ENCODE measurements at places on chromosomes 3 and 15. TPM values are rescaled to one million over a fixed set of nuclear protein-coding genes. Genes with fewer than 3 reads are reported as not detected.

LTK gene
- 0.77 TPM for polyA plus RNA-seq

PLD1 gene
- 2.6 TPM for polyA plus RNA-seq

GPR149 gene
- not detected for polyA plus RNA-seq

C3orf62 gene
- polyA plus RNA-seq, result 3.1 TPM

RBM15B gene
- polyA plus RNA-seq, result 16.2 TPM

DNA sequence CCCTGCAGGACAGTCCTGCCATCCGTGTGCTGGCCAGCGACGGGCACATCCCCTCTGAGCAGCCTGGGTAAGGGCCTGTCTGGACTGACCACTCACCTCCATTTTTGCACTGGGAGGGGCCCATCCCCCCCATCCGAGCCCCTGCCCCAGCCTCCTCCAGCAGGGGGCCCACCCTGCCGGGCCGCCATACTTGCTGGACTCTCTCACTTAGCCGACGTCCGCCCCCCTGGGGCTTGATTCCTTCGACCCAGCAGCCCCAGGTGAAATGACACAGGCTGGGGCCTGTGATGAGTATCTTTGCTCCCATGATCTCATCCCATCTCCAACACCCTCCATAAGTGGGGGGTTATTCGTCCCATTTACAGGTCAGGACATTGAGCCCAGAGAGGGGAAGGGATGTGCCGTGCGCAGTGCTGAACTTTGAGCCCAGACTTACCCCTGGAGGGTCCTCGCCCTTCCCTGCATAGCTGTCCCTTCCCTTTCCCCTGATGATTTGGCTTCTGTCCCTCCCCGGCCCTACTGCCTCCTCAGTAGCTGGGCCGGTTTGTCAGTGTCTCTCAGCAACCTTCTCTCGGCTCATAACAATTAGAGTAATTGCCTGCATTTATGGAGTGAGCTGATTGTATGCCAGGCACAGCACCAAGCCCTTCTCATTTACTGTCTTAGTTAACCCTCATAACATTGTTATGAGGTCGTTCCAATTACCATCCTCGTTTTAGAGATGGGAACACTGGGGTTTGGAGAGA is 4.2 kb downstream of the LMAN1L start:
- H3K27ac ChIP-seq, result no peak overlapping the region
- no peak for DNase-seq
- no peak overlapping the region for H3K4me3 ChIP-seq

DNA sequence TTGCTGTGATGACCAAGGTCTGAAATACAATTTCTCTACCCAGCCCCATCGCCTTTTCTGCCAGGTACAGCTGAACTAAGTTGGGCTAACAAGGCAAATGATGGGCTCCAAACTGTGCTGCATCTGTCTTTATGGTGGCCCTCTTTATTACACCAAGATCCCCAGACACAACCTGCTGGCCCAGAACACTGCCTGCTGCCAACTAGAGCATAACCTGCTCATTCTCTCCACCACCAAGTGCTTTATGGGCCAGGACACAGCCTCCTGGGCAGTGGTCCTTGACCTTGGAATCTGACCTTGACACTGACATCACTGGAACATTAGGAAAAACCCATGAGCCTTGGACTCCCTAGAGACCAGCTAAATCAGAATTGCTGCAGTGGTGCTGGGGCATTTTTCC is 3.3 kb downstream of the LINS1 start:
- H3K27me3 ChIP-seq, result no peaks in the 10 kb centered on the region

GRCh38 chr3:70871909-70872656 is 559.6 kb upstream of the MDFIC2 start:
- H3K4me3 ChIP-seq, result no peak overlapping the region
- peak; percentile 93 for DNase-seq
- H3K36me3 ChIP-seq, result no peaks in the 10 kb centered on the region
- H3K27me3 ChIP-seq, result no peaks in the 10 kb centered on the region
- peak overlapping the region; percentile 81 for H3K27ac ChIP-seq
- H3K4me1 ChIP-seq, result peaks cover 10% of the 10 kb centered on the region

DNA sequence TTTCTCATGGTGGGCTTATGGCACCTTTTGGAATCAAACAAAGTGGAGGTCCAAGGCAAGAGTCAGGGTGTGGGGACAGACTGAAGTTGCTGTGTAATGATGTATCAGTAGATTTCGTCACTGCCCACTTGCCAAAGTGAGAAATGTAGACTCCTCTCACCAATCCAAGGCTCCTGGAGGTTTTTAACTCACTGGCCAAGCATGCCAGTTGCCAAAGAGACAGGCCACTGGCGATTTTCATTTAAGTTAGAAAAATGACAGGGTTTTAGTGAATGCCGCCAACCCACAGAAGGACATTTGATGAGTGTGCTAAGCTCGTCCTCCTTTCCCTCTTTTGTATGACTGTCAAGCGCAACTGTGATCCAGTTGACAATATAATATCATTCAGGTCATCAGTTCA is 209.2 kb downstream of the FEZF2 start:
- H3K27ac ChIP-seq, result no peak overlapping the region
- H3K36me3 ChIP-seq, result peaks cover 2% of the 10 kb centered on the region
- no peaks in the 10 kb centered on the region for H3K27me3 ChIP-seq
- no peak for DNase-seq
- H3K4me3 ChIP-seq, result no peak overlapping the region

GRCh38 chr3:118765636-118766305 is 268.9 kb downstream of the IGSF11 start:
- H3K4me1 ChIP-seq, result no peaks in the 10 kb centered on the region
- H3K27me3 ChIP-seq, result no peaks in the 10 kb centered on the region
- H3K4me3 ChIP-seq, result no peak overlapping the region

GRCh38 chr3:124492824-124493223 is 237.4 kb upstream of the UMPS start:
- no peaks in the 10 kb centered on the region for H3K36me3 ChIP-seq
- peak; percentile 55 for DNase-seq
- H3K4me3 ChIP-seq, result no peak overlapping the region
- H3K4me1 ChIP-seq, result no peaks in the 10 kb centered on the region
- H3K27ac ChIP-seq, result no peak overlapping the region

GRCh38 chr3:116270056-116270455 is 175.2 kb downstream of the LSAMP start:
- no peak overlapping the region for H3K4me3 ChIP-seq
- H3K36me3 ChIP-seq, result no peaks in the 10 kb centered on the region
- H3K27me3 ChIP-seq, result no peaks in the 10 kb centered on the region
- peak; percentile 22 for DNase-seq
- H3K27ac ChIP-seq, result no peak overlapping the region
- no peaks in the 10 kb centered on the region for H3K4me1 ChIP-seq

- no peaks in the 10 kb centered on the region for H3K27me3 ChIP-seq
- no peaks in the 10 kb centered on the region for H3K36me3 ChIP-seq
- no peak overlapping the region for H3K27ac ChIP-seq
Measured at GRCh38 chr15:77525400-77525811, 104.7 kb downstream of the HMG20A start.

DNA sequence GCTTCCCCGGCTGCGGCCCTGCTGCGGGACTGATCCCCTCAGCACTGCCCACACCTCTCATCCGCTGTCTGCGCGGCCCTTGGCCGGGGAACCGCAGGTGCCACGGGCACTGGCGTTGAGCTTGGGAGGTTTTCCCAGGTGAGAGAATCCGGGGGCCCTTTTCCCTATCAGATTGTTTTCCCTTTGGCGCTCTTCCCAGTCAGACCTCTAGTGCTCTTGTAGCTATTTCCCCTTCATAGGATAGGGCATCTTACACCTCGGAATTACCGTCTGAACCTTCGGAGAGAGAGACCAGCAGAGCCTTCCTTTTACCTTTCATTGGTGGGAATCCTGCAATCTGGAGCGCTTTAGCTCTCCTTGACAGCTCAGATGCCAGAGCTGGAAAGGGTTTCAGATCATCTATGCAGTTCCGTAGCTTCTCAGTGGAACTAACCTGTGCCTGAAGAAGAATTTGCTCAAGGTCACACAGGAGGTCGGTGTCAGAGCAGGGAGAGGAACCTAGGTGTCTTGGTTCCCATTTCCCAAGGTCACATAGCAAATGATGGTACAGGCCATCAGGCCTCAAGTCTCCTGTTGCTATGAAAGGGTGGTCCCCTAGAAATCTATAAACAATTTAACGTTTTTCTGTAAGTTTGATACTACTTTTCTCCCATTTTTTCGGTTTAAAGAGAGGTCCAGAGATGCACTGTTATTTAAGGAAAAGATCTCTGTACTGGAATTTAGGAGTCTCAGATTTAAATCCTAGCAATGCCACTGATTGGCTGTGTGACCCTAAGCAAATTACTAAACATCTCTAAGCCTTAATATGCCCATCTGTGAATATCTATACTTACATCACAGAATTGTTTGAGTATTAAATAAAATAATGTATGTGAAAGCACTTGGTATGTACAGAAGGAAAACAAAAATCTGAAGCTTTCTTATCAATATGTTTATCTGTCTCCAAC is 916 bp downstream of the IDH3A start:
- H3K27me3 ChIP-seq, result no peaks in the 10 kb centered on the region
- H3K27ac ChIP-seq, result peak overlapping the region; percentile 9
- DNase-seq, result no peak
- peaks cover 5% of the 10 kb centered on the region for H3K4me1 ChIP-seq
- H3K4me3 ChIP-seq, result peak overlapping the region; percentile 57
- peaks cover 1% of the 10 kb centered on the region for H3K36me3 ChIP-seq

GRCh38 chr15:29311696-29312095 is 42.1 kb upstream of the NSMCE3 start:
- no peak overlapping the region for H3K4me3 ChIP-seq
- H3K27me3 ChIP-seq, result no peaks in the 10 kb centered on the region
- H3K36me3 ChIP-seq, result no peaks in the 10 kb centered on the region
- no peak overlapping the region for H3K27ac ChIP-seq
- no peaks in the 10 kb centered on the region for H3K4me1 ChIP-seq

GRCh38 chr15:33155691-33156420 is 38.7 kb downstream of the FMN1 start:
- peaks cover 22% of the 10 kb centered on the region for H3K27me3 ChIP-seq
- H3K4me1 ChIP-seq, result 0 out of 2 replicates have a peak, but pooled peaks cover 2% of the 10 kb centered on the region
- no peak for DNase-seq
- no peak overlapping the region for H3K27ac ChIP-seq
- no peaks in the 10 kb centered on the region for H3K36me3 ChIP-seq
- no peak overlapping the region for H3K4me3 ChIP-seq

DNA sequence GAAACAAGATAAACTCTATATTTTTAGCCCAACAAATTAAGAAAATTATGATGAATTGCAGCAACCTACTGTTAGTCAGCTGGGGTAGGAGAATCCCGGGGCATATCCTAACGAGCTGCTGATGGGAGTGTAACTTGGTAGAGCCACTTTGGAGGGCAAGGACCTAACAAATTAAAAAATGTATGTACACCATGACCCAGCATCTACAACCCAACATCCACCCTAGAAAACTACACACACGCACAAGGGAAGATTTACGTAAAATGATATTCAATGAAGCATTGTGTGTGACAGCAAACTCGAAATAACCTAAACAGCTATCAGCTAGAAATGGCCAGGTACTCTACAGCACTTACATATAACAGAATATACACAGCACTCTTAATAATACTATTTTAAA is 1.9 kb downstream of the BCL2A1 start:
- H3K4me1 ChIP-seq, result peaks cover 4% of the 10 kb centered on the region
- no peak overlapping the region for H3K27ac ChIP-seq
- no peak for DNase-seq
- H3K27me3 ChIP-seq, result no peaks in the 10 kb centered on the region
- no peak overlapping the region for H3K4me3 ChIP-seq

DNA sequence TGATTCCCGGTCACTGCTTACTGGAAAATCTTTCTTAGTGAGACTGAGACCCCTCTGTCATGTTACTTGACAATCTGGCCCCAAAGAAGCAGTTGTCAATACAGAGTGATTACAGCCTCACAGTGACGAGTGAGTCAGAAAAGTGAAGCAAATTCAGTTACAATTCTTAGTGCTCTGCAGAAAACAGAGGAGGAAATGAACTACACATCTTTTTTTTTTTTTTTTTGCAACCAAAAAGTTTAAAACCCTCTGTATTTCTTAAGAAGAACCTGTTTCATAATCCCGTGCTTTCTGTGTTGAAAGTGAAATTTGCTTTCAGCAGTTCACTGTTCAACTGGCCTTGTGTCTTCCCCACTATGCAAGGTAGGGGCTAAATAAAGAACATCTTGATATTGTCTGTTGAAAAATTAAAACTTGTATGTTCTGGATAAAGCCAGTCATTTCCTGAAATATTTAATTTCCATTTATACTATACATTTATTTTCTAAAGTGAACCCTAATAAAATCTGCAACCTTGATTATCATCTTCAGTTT is 1.9 kb downstream of the AQP9 start:
- no peaks in the 10 kb centered on the region for H3K27me3 ChIP-seq
- no peak overlapping the region for H3K27ac ChIP-seq
- H3K4me1 ChIP-seq, result no peaks in the 10 kb centered on the region

- no peak for DNase-seq
- no peak overlapping the region for H3K4me3 ChIP-seq
- no peaks in the 10 kb centered on the region for H3K36me3 ChIP-seq
- no peak overlapping the region for H3K27ac ChIP-seq
Measured at GRCh38 chr3:146966124-146966523, 361.0 kb upstream of the PLSCR5 start.

DNA sequence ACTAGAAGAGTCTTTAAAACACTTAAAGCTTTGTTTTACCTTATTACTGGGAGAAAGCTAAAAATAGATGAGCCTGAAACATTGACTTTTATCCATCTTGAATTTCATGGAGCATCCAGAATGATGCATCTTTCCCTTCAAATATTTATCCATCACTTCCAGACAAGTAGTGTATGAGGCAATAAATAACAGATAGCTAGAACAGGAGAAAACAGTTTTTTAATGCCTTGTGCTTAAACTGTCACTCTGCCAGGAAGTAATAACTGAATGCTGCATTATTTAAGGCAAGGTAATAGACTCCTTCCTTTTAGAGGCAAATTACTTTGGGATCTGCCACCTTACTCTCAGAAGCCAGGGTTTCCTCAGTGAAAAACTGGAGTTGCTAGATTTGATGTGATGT is 225.8 kb upstream of the NAALADL2 start:
- no peak overlapping the region for H3K4me3 ChIP-seq
- DNase-seq, result no peak
- no peaks in the 10 kb centered on the region for H3K36me3 ChIP-seq
- no peak overlapping the region for H3K27ac ChIP-seq
- H3K27me3 ChIP-seq, result no peaks in the 10 kb centered on the region

DNA sequence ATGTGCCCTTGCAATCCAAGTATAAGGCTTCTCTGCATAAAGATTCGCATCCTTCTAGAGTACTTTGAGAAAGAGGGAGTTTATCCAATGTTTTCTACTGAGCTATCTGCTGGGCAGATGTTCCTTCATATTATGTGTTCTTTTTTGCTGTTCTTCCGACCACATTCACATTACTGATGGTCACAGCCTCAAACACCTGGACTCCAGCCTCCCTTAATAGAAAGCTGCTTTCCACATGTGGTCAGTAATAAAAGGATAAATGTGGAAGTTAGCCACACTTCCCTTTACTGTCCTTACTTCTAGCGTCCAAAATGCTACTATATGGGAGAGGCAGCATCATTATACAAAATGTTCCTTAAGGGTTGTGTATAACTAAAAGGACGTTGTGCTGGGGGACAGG is 116.9 kb downstream of the CD47 start:
- peaks cover 18% of the 10 kb centered on the region for H3K27me3 ChIP-seq
- H3K27ac ChIP-seq, result no peak overlapping the region
- H3K4me1 ChIP-seq, result no peaks in the 10 kb centered on the region
- DNase-seq, result no peak
- no peaks in the 10 kb centered on the region for H3K36me3 ChIP-seq

Measured in IMR-90 (cell line).